ENCODE measurements at places on chromosomes 6 and 20.
A peak's percentile ranks its signal among the peaks of the same experiment; 100 is the strongest.

DNA sequence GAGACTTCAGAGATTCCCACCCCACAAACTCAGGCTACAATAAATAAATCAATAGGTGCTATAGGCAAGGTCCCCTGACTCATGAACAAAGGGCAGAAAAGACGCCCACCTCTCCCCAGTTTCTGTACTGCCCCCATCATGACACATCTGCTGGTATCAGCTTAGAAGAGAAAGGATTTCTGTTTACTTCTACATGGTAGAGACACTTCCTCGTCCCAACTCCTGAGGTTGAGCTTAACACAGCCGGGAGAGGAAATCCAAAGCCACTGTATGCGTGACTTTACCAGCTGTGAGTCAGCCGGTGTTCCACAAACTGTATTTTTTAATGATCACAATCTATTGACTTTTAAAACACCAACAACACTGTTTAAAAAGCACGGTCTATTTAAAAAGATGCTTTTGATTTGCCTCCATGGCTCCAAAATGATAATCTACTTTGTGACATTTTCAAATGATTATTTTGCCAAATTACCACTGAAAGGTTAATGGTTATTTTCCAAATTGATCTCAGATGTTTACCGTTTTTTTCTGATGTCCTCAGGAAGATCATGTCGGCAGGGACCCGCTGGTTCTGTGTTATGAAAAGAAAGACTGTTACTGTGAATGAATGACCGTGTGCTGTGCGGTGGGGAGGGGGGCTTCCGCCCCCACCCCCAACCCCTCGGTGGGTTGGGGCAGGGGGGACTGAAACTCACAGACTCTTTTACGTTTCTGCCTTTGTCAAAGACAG, 72.5 kb downstream of the ATP9A start:
- DNase-seq, result peak; percentile 67

DNA sequence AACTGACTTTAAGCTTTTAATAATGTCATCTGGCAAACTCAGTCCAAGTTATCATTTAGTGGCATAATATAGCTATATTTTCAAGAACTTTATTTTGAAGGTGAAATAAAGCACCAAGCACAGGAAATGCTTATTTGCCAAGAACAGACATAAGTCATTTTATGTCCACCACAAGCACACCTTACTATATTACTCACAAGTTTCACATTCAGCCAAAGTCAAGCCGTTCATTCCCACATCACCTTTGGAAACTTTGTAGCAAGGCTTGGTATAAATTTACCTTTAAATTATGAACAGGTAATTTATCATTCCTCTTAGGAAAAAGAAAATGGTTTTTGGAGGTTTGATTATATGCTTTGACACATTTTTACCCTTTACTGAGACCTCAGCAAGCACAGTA, 236.8 kb upstream of the FKBP1C start:
- DNase-seq, result no peak

GRCh38 chr6:42782689-42783176, 881 bp downstream of the BICRAL start:
- DNase-seq, result peak; percentile 91

GRCh38 chr6:90297867-90298381, 1.3 kb upstream of the BACH2 start:
- no peak for DNase-seq

DNA sequence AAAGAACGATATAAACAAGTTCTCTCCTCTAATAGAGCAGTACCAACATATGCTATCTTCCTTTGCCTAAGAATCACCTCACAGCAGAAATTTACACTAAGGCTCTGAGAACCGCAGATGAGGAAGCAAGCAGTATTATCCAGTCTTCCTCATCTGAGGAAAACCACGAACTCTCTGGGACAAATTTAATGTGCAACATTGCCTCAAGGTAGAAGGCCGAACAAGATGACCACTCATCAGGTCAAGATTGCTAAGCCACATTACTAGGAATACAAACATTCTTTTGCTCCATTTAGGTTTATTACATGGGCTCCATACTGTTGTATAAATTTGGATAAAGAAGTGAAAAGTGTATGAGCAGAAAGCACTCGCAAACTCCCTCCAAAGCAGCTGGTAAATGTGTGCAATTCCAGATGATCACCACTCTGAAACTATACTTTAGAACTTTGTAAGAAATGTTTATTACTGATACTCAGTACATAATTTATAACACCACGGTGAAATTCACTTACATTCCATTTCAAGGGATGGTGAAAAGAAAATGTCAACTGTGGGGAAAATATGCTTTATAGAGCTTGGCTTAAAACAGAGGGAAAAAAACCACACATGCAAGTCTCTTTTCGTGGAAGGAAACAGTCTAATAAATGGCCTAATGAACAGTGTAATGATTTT, 398.4 kb downstream of the BTBD9 start:
- DNase-seq, result no peak

- DNase-seq, result no peak
Observed at GRCh38 chr6:104541411-104541810, 318.3 kb downstream of the HACE1 start.

DNA sequence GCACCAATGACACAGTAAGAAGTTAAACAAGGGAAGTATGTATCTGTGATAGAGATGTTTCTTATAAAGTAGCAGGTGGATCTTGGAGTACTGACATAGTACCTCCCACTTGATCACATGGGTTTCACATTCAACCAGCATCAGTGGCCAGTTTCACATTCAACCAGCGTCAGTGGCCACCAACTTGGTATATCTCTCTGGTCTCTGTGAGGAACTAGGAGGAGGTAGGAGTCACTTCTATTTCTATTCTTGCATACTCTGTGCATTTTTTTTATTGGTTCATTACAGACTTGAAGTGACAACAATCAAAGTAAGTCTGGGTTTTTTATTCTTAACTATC, 200.3 kb upstream of the SIM1 start:
- DNase-seq, result no peak

DNA sequence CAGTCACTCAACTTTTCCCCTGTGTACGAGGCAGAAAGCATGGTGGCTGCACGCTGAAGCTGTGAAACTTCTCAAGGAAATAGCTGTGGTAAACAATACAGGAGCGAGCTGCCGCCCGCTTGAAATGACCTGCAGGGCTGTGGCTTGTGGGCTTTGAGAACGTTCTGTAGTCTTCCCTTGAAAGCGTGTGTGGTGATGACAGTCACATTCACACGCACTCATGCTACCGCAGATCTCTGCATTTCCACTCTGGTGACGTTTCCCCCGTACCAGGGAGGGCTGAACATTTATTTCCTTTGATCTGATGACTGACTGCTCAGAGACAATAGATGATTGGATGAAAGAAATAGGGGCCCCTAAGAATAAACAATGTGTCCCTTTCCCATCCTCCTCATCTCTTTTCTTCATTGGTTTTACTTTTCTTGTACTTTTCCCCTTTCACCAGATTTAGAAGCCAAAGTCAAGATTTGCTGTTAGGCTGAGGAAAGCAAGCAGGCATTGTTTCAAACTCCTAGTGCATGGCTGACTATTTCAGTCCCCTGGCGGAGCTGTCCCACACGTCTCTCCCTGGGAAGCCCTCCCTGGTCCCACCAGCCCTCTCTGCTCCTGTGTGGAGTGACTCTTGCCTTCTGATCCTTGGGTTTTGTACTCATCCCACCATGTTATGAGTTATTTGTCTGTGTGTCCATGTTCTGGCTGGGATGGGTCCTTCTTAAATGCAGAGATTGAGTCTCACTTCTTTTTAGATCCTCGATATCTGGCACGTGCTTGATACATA, 3.9 kb downstream of the SYTL3 start:
- peak; percentile 72 for DNase-seq

DNA sequence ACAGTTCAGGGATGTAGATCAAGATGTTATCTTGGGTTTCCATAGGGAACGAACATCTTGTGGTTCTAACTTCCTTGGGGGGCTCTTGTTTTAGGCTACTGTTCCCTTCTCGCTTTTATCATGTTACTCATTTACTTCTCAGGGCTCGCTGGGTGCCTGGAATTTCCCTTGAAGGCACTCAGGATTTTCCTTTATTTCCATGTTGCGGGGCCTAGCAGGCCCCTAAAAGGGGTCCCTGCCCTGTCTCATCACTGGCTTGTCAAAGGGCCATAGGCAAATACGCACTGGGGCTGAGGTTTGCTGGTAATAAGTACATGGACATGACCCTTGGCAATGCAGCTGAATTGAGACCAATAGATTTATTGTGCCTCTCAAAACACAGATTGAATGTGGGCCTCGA, 262.3 kb downstream of the CDH4 start:
- no peak for DNase-seq

DNA sequence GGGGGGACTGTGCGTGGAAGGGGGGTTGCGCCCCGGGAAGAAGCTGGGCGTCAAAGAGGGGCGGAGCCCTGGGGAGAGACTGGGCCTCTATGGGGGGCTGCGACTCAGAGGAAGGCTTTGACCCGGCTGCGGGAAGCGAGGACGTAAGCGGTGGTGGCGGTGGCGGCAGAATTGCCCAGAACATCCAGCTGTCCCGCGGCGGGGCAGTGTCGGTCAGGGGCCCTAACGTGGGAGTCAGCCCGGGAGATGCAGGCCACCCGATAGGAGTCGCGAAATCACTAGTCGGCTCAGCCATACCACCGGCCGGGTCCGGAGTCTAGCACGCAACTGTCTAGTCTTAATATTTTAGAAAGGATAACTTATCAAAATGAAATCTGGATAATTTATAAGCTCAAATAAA, 387.6 kb upstream of the EYS start:
- DNase-seq, result no peak

DNA sequence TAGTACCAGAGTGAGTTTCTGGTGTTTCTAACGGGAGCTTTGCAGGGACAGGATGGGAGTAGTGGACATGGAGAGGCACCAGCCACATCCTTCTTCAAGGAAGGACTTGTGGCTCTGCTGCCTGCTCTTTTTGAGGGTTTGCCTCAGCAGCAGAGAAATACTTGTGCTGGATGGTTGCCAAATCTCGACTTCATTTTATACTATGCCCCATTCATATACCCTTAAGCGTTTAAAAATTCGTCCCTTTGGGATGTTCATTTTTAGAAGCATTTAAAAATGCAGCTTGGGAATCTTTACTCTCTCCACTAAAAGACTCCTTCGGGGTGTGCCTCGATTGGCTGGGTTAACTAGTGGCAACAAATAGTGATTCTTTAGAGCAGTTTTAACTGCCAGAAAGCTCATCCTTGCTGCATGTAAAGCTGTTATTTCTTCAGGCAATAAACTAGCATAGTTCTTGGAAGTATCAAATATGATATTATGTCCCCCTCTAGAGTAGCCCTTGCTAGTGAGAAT, 126.5 kb upstream of the B3GAT2 start:
- peak; percentile 12 for DNase-seq

DNA sequence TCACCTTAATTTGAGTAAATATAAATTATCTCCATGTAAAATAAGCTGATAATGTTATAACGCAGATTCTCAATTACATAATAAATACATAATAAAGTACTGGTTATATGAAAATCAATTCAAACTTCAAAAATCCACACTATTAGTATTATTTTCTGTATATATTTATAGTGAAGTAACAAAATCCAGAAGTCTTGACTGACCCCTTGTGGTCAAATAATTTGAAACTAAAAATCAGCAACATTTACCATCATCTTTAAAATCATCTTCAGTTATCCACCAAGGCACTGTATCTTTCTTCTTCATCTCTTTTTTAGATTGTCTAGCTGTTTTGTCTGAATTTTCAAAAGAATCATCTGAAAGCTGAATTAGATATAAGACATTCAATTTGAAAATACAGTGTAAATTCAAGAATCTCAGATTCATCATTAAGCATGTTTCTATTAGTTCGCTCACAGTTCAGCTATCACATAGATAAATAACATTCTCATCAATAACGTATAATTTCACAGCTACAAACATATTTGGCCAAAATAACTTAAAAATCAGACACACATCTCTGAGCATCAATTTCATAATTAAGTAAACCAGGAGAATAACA, 6.5 kb downstream of the CEP162 start:
- peak; percentile 61 for DNase-seq

- DNase-seq, result no peak
Observed at GRCh38 chr6:85551264-85551663, 42.4 kb downstream of the SNX14 start.

GRCh38 chr6:34056305-34057108, 89.4 kb downstream of the GRM4 start:
- peak; percentile 59 for DNase-seq

GRCh38 chr20:36446557-36446956, 94.8 kb upstream of the MYL9 start:
- no peak for DNase-seq

DNA sequence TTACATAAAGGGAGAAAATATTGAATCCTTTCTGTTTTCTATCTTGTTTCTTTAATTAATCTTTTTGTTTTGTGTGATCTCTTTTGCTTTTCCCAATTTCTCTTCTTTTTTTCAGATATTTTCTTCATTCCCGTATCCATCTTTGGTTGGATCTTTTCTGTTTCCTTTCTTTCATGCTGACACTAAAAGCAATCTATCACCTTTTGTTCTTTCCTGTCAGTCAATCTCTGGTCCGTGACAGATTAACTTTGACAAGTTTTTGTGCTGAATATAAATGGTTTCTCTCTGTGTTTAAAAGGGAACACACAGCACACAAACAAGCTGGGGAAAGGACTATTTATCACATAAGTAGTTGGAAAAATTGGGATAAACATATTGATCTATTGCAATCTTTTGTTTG, 162.8 kb downstream of the GRM1 start:
- no peak for DNase-seq

GRCh38 chr6:30752157-30752927, 8.0 kb upstream of the IER3 start:
- DNase-seq, result peak; percentile 100

DNA sequence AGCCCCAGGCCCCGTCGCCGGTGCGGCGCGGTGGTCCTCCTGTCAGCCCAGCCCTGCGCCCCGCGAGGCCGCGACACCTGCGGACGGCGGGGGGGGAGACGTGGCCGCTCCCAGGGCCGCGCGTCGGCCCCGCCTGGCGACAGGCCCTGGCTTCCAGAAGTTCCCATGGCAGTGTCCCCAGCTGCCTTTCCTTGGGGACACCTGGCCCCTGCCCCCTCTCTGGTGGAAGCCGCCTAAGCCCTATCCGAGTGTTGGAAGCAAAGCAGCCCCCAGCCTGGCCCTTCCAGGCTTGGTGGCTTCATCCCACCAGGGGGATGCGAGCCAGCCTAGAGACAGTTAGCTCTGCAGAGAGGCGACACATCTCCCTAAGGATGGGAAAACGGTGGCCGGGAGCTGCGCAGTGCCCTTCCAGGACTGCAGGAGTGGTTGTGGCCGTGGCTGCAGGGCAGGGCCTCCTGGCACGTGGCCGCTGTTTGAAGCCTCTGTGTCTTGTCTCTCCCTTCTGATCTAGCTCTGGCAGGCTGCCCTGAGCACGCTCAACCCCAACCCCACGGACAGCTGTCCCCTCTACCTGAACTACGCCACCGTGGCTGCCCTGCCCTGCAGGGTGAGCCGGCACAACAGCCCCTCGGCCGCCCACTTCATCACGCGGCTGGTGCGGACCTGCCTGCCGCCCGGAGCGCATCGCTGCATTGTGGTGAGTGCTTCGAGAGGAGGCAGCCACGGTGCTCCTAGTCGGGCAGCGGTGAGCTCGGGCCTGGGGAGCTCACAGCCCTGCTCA, 816 bp downstream of the NPEPL1 start:
- DNase-seq, result no peak

- no peak for DNase-seq
Observed at GRCh38 chr20:3223994-3224680, 14.8 kb downstream of the ITPA start.

- no peak for DNase-seq
Observed at GRCh38 chr6:30901436-30901835, 6.6 kb upstream of the GTF2H4 start.

Measured in fibroblast of pulmonary artery (primary cell).